Endothelial cell (in vitro differentiated cells): ENCODE measurements at places on chromosomes 3 and 15.

DNA sequence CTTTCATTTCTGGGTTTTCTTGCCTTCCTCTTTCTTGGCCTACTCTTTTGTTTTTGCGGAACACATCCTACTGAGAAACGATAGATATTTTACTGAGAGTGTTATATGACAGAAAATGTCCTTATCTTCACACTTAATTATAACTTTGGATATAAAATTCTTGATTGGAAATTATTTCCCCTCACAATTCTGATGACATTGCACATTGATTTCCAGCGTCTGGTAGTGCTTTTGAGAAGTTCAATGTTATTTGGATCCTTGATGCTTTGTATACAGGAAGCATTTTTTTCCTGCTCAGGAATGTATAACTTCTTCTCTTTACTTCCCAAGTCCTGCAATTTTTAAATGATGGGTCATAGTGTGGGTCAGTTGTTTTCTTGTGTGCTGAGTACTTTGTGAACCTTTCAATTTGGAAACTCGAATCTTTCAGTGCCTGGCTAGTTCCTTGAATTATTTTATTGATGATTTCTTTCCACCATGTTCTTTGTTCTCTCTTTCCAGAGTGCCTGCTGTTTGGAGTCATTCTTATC, 183.9 kb downstream of the PDCD6IP start:
- no peak for DNase-seq

GRCh38 chr3:7171493-7171892, 310.6 kb downstream of the GRM7 start:
- DNase-seq: no peak

DNA sequence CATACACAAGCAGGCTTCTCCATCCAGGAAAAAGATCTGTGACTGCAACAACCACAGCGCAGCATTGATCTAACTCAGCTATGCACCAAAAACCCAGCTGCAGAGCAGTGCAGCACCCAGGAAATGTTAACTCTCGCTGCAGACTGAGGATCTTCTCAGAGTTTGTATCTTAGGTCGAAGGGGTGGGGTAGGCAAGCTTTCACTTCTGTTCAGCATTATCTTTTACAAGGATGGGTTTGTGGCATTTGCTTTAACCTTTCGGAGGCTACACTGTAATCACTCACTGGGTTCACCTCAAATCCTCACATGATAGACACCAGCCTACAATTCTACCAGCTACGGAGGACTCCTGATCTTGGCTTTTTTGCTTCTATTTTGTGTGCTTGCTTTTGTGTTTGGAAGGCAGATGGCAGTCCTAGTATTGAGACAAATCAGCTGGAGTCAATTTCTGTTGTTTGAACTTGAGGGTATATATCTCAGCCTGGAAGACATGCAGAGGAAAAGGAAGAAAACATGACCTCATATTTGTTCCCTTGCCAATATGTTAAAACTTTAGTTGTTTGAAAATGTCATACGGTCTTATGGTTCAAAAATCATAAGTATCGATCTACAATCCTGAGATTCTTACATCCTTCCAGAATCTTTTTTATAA, 25.2 kb downstream of the LRRK1 start:
- DNase-seq: no peak

DNA sequence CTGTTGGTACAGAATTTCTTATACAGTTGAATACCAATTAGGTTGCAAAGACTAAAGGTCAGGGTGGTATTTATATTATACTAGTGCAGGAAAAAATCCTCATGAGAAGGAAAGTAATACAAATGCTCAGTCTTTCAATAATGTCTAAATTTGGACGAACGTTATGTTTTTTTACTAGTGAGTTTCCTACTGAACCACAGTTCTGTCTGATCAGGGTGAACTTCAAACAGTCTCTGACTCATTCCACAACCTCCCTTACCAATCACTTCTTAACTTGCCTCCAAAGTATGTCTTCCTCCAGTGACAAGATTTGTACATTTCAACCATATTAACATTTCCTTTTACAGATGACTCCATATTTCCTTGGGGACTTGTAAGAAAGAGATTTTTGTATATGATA, 3.4 kb downstream of the TMEM212 start:
- DNase-seq: no peak

GRCh38 chr3:132220986-132221385, 96.2 kb upstream of the ACP3 start:
- DNase-seq: no peak

DNA sequence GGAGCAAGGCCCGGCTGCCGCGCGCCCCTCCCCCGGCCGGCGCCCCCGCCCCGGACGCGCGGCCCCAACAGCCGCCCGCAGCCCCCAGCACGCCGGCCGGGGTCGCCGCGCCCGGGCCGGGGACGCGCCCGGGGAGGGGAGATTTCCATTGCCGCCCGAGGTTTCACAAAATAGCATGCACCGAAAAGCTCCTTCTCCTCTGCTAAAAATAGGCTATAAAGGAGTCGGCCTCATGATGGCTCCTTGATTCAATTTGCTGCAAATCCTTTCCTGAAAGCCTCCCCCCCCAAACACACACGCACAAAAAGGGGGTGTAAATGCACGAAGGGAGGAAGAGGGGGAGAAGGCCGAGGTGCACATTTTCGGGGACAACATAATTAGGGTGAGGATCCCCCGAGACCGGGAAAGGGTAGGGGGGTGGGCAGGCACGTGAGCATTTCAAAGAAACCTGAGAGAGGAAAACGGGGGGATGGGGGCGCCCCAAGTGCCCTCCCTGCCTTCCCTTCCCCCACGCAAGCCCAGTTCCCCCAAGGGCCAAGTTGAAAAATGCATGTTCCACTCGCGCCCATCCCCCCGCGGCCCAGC, 734 bp downstream of the TBL1XR1 start:
- peak; percentile 52 for DNase-seq

DNA sequence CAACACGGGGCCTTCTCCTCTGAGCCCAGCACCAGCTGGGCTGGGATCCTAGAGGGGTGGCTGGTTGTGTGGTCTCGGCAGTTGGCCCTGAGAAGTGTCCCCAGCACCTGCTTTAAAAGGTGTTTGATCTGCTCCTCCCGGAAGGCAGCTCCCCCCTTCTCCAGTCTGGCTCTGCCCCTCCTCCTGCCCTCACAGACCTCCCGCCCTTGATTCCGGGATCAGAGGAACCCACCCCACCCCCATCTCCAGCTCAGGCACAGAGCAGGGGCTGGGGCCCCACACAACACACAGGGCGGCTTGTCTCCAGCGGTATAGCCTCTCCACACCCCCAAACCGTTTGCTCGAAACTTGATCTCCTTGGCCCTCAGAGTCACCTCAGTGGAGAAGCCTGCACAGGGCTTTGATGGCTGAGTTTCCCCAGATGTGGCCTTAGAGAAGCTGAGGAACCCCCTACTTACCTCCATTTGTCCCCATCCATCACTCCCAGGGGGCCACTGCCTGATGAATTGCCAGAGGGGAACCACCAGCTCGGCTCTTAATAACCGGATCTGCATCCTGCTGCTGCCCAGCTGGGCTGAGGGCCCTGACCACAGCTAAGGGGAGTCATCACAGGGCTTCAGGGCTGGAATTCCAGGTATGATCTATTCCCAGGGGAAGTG, 6.4 kb upstream of the STRA6 start:
- DNase-seq: no peak
